CD4-positive, alpha-beta memory T cell (primary cell): ENCODE measurements at places on chromosomes 1 and 21. TPM values are rescaled to one million over a fixed set of nuclear protein-coding genes. Genes with fewer than 3 reads are reported as not detected.

- no peak for DNase-seq
Observed at GRCh38 chr1:227370533-227371254, 52.4 kb upstream of the CDC42BPA start.

DNA sequence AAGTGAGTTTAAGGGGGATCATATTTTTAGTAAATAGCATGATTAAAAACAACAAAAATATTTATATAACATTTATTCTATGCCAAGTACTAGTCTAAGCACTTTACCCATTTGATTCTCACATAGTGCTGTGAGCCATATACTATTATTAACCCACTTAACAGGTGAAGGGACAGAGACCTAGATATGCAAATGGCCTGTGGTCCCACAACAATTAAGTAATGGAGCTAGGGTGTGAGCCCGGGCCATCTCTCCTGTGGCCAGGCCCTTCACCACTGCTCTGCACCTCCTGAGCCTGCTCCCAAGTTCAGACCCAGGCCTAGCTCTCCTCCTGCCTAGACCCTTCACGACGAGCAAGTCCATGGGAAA, 537 bp downstream of the ASCL5 start:
- DNase-seq, result no peak

Gene SPRR1B
- total RNA-seq, result not detected

Gene NFIA
- total RNA-seq, result 6.9 TPM

DNA sequence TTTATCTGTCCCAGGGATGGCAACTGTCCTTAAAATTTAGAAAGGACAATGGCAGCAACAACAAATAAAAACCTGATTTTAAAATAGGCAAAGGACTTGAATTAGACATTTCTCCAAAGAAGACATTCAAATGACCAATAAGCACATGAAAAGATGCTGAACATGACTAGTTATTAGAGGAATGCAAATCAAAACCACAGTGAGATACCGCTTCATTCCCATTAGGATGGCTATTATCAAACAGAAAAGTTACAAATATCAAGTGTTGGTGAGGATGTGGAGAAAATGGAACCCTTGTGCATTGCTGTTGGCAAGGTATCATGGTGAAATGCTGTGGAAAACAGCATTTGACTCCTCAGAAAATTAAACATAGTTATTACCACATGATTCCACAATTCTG, 120.7 kb downstream of the CRB1 start:
- DNase-seq, result no peak

Gene SRSF10
- 169 TPM for total RNA-seq

- DNase-seq, result no peak
Observed at GRCh38 chr1:246301553-246302250, 205.4 kb downstream of the SMYD3 start.
